ENCODE measurements at places on chromosomes 7 and 10.

GRCh38 chr10:115047705-115048104 is 45.5 kb upstream of the ATRNL1 start:
- no peak for DNase-seq

DNA sequence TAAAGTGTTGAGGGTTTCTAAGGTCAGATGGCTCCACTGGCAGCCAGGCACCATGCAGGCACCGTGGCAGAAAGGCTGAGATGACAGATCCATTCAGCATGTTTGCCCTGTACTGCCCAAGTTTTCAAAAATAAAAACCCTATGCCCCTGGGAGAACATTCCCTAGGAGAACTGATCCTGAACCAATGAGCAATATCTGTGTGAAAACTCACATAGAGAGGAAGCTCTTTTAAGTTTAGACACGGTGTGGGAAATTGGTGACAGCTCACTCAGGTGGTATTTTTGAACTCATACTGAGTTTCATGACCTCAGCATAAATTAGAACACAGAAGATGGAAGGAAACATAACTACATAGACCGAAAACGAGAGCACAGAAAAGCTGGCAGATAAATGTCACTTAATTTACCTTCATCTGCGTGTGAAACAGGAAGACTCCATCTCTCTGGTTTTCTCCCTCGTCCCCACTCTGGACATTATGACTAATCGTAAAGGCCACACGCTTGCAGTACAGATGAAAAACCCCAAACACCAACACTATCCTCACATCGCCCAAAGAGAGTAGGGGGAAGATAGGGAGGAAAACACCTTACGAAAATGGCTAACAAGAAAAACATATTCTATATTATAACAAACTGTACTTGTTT is 127.8 kb downstream of the ICA1 start:
- no peak for DNase-seq

DNA sequence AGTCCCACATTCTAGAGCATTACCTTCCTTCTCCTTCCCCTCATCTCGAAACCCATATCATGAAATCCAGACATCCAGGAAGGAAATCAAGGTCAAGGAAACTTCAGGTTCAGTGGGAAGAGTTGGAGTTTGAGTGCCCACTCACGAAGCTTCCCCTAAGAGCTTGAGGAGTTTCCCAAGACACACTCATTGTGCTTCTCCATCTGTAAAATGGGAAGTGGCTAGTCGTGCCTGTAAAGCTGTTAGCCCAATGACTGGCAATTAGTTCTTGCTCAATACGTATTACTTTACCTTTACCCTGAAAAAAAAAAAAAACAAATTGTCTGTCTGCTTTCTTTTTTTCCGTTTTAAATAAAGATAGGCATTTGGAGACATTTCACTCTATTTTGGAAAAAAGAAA is 42.3 kb downstream of the GPAM start:
- DNase-seq: no peak

GRCh38 chr7:145511004-145511403 is 605.6 kb upstream of the CNTNAP2 start:
- DNase-seq: no peak

GRCh38 chr10:86261470-86261869 is 105.1 kb downstream of the GRID1 start:
- no peak for DNase-seq

DNA sequence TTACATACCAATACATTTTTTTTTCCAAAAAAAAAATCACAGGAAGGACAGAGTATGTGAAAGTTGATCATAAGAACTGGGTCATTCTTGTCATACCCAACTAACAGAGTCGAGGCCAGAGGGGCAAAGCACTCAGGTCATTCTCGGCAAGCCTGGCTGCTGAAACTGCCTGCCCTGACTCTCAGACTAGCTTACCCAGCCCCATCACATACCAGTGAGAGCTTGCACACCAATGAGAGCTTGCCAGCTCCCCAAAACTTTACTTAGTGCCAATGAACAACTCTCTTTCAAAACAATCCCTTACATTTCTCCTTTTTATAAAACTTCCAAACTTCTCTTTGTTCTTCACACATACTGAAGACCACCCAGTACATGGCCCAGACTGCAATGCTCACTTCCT is 48.9 kb downstream of the VOPP1 start:
- no peak for DNase-seq

GRCh38 chr10:48683868-48684267 is 805 bp upstream of the WDFY4 start:
- no peak for DNase-seq

DNA sequence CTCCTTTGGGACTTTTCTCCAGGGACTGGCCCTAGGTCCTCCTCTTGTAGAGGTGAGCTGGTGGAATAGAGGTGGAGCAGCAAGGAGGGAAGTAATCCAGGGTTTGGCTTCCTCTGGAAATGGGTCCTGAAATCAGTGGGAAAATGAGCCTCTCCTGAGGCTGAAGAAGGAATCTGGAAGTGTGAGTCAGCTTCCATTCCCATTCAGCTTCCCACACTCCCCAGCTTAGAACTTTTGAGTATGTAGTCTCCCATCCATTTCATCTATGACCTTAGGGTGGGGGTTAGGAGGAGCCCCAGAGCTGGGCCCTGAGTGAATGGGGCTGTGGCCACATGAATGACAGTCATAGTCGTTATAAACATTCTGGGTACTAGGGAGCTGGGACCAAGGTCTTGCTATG is 17.7 kb downstream of the LDB1 start:
- DNase-seq: no peak
